ENCODE measurements at places on chromosomes 2 and 18.

- no peak for DNase-seq
These were observed 124.1 kb downstream of the PARD3B start for GRCh38 chr2:204669382-204669781.

- DNase-seq = no peak
These were observed 438.9 kb upstream of the SOX11 start for GRCh38 chr2:5253263-5253662.

DNA sequence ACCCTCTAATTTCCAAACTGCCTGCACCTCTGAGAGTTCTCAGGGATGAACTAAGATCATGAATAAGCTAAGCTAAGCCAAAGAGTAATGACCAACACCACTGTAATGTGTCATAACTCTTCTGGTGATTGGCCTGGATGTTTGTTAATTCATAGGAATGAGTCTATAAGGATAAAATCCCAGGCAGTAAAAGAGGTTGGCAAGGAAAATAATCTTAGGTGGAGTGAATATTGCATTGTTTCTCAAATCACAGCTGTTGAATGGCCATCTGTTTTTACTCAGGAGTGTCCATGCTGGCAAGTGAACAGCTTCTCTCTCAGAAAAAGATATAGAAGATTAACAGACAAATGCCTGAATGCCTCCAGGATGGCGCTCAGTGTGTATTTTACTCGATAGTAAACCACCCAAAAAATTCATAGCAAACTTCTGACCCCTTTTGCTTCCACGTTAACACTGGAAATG, 60.8 kb upstream of the GLS start:
- no peak for DNase-seq

DNA sequence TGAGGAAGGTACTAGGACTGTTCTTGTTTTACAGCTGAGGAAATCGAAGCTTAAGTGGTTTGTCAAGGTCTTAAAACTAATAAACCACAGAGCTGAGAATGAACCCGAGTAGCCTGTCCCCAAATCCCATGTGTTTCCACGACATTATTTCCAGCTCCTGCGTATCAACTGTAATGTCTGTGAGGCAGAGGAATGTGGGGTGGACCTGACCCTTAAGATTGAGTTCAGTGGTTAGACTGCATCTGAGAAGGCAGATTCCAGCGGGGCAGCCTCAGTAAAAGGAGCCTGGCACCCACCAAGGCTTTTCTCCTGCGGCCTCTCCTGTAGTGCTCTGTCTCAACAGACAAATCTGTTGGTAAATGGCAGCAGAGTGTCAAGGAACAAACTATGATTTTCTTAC, 81.9 kb upstream of the TMEM178A start:
- DNase-seq = no peak

- DNase-seq = no peak
These were observed 3.6 kb upstream of the HS1BP3 start for GRCh38 chr2:20654535-20654813.

- no peak for DNase-seq
These were observed 189.3 kb downstream of the ANAPC1 start for GRCh38 chr2:111694700-111695101.

- peak; percentile 31 for DNase-seq
These were observed 1.4 kb downstream of the MBD2 start for GRCh38 chr18:54222922-54223567.

DNA sequence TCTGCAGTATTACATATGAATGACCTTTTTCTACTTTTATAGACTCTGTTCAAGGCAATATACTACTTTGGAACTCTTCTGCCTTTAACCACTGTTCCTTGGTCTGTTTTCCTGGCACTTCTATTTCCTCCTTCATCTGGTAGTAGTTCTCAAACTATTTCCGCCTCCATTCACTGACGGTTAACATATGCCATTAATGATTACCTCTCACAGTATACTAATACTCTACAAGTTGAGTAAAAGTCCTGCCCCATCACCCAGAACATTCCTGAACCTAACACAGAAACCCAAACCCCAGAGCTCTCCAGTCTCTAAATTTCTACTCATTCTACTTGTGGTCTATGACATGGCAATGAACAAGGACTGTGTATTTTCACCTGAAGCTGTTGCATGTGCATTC, 4.5 kb downstream of the GFPT1 start:
- DNase-seq = no peak

DNA sequence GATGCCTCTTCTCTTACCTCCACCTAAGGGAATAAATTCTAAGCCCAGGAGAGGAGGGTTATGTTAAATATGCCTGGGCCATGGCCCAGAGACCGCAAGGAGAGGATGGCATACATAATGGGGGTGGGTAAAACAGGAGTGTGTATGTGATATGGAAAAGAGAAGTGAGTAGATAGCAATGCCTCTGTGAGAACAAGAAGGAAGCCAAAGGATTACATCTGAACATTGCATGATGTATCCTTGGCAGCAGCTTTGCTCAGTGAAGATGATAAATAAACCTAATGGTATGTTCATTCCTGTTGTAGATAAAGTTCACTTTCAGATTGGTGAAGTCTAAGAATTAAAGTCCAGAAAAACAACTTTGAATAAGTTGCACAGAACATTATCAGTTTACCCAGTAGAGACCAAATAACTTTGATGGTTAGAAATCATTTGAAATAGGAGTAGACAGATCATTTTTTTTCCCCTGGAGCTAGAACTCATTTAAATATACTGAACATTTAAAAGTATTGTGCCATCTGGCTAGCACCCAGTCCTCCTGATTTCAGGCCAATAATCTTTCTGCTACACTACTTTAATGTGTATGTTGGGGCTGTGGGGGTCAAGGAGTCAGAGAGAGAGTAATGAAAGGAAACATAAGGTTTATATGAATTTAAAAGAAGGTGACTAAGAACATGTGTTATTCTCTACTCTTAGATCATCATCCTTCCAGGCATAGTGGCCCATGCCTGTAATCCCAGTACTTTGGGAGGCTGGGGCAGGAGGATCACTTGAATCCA, 231.7 kb downstream of the PARD3B start:
- no peak for DNase-seq

DNA sequence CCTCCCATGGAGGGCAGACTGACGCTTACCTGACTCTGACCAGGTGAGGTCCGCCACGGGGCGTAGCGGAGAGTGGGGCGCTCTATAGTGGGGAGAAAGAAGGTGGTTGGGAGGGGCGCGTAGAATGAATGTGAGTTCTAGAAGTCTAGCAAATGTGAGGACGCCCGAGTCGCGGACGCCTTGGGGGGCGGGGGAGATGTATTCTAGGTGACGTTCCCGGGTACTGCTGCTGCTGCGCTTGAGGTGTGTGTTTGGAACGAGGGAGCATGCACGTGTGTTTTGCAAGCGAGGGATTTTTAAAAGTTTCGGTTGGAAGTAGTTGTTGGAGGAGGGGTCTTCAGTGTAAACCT, 758 bp downstream of the RIF1 start:
- DNase-seq = peak; percentile 43

DNA sequence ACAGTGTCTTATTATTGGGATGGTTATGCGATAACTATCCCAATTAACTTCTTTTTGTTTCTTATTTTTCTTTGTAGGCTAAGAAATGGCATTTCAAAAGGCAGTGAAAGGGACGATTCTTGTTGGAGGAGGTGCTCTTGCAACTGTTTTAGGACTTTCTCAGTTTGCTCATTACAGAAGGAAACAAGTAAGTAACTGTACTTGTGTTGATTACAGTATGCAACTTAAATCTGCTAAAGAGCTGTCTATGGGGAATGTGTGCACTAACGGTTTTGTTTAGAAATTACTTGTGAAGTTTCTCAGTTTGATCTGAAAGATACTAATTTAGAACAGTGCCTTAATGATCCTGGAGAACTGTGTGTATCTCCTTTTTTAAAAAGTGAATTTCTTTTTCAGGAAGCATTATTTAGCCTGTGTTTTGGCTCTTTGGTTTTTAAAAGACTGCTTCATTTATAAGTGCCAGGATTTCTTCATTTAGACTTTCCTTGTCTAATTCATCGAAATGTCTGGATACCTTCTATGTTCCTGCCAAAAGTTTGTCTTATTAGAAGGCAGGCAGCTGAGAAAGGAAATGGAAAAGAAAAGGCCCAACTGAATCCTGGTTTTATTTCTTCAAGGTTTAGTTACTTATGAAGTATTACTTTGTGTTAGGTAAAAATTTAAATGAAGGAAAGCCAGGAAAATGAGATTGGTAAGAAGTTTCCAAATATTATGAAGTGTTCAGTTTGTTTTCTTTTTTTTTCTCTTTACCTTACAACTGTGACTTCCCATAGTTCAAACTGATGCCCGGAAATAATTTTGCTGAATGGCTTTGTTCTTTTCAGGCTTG, 40.1 kb downstream of the GPD2 start:
- no peak for DNase-seq

DNA sequence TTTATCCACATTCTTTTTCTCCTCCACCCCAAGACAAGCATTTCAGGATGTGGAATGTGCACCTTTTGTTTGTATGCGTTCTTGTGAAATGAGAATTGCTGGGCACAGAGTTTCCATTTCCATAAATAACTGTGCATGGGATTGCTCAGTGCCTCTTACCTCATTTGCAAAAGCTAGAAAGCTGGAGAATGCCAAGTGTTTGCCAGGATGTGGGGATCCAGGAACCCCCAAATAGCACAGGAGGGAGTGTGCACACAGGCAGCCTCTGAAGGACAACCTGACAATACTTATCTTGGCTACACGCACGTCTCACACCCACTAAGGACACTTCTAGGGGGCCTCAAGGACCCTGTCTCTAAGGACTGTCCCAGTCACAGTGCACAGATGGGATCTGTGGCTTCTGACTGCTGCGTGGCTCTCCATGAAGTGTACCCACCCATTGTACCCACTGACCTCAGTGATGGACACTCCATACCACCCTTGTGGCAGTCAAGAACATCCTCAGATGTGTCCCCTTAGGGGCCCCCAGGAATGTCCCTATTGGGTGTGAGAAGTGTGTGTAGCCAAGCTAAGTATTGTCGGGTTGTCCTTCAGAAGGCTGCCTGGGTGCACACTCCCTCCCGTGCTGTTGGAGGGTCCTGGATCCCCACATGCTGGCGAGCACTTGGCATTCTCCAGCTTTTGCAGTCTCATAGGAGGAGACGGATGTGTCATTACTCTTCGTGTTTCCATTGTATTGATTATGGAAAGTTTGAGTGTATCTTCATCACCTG, 38.4 kb downstream of the CAPN13 start:
- no peak for DNase-seq

DNA sequence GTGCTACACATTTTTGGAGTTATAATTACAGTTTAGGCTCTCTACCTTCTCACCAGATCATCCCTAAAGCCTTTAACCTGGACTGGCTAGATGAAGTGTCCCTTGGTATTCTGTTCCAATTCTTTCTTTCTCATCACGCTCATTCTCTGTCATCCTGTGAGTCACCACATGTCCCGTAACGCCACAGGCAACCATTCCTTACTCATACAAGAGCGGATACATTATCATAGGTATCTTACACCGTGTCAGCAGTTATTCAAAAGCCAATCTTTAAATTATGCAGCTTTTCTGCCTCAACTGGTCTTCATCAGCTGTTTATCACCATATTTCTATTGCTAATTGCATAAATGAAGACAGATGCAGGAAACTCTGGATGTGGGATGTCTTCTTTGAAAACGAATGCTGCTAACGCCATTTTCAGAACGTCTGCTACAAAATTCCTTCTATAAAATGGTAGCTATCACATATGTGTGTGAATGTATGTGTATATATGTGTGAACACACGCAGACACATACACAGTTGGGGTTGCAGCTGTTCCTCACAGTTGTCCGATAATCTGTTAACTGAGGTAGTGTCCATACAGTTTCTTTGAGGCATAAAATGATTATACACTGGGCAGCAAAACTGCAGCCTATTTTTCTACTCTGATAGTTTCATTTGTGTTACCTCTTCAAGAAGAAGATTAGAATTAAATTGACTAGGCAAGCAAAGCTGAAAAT, 47.9 kb downstream of the EML6 start:
- no peak for DNase-seq

- no peak for DNase-seq
These were observed 114.4 kb upstream of the PDE1A start for GRCh38 chr2:182541268-182541667.

GRCh38 chr18:61064911-61065310, 268.3 kb upstream of the CDH20 start:
- DNase-seq = no peak

GRCh38 chr2:240363746-240364581, 71.5 kb upstream of the GPC1 start:
- no peak for DNase-seq

DNA sequence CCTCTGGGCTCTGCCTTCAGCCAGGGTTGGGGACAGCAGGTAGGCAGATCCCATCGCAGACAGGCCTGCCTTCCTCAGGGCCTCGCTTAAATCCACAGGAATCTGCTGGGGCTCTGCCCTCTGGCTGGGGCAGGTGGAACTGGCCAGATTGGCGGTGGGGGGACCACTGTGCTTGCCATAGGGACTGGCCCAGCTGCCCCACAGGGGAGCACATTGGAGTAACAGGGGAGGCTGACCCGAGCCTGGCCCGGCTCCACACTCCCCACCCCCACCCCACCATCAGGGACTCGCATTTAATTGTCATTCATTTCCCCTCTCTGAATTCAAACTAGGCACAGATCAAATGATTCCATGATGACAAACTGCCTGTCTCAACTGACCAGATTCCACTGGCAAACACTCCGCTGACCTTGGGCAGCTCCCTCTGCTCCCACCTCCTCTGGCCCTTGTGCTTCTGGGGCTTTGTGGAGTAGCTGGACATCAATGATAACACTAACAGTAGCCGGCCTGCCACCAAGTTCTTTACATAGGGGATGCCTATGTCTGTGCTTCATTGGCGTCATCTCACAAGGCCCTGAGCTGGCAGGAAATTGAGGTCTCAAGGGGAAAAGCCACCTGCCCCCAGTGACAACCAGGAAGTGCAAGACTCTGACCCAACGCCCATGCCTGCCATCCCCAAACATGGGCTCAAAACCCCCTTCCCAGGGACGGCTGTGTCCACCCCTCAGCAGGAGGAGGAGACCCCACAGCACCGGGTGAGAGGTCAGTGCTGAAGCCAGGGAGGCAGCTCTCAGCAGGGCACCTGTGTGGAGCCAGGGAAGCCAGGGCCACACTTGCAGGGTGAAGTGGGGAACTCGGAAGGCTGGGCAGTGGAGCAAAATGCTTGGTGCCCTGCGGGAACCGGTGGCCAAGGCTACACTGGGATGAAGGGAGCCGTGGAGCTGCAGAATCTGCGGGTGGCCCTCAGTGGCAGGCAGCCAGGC, 2.1 kb upstream of the B3GNT7 start:
- peak; percentile 33 for DNase-seq

DNA sequence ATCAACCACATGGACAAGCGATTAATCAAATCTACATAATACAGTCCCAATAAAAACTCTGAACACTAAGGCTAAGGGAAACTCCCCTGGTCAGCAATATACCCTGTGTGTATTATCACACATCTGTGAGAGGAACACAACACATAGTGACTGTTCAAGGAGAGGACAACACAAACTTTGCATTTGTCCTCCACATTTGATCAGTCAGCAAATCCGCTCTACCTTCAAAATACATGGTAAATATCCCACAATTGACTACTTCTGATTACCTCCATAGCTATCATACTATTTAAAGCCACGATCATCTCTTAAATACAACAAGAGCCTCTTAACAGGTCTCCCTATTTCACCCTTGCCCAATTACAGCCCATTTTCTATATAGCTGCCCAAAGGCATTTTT, 45.6 kb downstream of the SS18 start:
- no peak for DNase-seq

GRCh38 chr2:219959471-219959870, 332.0 kb downstream of the SLC4A3 start:
- DNase-seq = no peak

All from activated naive CD8-positive, alpha-beta T cell treated with anti-CD3 and anti-CD28 coated beads for 36 hours (primary cell).